ENCODE measurements at places on chromosomes 11 and 22. TPM values are rescaled to one million over a fixed set of nuclear protein-coding genes. Genes with fewer than 3 reads are reported as not detected.

DNA sequence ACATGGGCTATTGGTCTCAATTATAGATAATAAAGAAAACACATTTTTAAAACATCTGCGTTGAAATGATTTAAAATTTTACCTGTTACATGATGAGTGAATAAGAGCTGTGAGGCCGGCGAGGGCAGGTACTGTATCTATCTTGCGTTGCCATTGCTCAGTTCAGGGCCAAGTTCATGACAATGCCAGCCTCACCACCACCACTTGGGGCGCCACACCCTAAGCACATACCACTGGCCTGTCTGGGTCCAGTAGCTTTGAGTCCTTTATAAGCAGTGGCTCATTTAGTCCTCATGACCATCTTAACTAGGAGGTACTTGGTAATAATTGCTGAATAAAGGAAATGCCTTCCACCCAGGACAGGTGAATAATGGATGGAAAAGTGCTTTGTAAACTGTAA is 14.5 kb upstream of the MB start:
- no peak for DNase-seq

DNA sequence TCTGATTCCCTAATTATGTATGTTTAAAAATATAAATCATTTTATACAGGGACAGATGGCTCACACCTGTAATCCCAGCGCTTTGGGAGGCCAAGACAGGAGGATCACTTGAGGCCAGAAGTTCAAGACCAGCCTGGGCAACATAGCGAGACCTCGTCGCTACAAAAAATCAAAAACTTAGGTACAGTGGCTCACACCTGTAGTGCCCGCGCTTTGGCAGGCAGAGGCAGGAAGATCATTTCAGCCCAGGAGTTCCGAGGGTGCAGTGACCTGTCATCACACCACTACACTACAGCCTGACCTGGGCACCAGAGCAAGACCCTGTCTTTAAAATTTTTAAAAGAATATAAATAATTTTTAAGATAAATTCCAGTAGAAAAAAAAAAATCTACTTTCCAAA is 11.5 kb downstream of the RRAS2 start:
- no peak for DNase-seq

DNA sequence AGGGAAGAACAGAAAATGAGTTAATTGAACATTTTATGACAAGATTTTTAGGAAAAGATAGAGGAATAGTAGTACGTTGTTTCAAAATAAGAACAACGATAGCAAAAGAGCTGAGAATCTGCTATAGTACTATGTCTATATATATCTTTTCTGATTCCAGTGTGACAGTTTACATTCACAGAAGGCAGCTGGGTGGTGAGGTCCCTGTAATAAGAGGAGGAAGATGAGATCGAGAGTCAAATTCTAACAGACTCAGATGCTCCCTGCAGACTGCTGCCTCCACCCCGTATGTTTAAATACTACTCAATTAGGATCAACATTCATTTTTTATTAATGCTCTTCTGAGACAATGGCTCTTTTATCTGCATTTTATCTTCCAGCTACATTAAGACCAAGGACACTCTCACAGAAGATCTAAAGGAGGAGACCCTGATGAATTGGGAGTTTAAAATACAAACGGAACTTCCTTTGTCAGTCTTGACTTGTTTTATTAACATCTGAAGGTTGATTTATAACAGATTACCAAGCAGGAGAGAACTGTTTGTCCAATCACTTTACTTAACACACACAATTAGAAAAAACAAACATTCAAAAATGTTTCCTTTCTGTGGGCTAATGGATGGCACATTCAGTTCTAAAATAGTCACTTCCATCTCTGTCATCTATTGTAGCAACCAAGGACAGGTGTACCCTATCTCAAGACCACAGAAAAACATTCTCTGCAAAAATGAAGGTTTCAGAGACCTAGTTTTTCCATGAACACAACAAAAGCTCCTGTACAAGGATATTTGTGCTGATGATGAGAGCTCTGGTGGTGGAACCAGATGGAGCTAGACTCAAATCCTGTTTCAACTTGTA is 240.2 kb downstream of the CADM1 start:
- no peak for DNase-seq

Gene NXPE1
- total RNA-seq, result not detected

DNA sequence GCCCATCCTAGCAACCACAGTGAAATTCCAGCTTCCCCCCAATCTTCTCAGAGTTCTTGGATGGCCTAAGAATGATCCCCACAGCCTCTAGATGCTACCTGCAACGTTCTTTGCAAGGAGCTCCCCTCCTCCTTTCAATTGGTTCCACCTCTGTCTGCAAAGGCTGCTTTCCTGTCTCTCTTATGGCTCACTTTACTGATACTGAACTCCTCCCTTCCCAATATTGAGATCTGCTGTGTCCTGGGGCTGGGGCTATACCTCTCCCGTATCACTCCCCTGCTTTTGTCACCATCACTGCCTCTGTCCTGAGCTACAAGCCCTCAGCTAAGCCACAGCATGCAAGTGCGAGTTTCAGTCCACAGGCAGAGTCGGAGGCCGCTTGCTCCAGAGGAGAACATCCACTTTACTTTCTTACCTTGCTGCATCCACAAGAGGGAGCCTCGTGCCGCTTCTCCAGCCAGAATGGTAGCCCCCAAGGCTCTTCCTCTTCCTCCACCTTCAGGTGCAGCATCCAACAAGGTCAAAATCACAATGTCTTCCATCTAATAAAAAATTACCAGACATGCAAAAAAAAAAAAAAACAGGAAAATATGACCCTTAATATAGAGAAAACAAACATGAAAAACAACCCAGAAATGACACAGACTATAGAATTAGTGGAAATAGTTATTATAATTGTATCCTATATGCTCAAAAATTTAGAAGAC is 48.6 kb upstream of the TMEM45B start:
- DNase-seq, result no peak

- DNase-seq, result no peak
These were observed 500.5 kb downstream of the FAM181B start for GRCh38 chr11:82233201-82233600.

DNA sequence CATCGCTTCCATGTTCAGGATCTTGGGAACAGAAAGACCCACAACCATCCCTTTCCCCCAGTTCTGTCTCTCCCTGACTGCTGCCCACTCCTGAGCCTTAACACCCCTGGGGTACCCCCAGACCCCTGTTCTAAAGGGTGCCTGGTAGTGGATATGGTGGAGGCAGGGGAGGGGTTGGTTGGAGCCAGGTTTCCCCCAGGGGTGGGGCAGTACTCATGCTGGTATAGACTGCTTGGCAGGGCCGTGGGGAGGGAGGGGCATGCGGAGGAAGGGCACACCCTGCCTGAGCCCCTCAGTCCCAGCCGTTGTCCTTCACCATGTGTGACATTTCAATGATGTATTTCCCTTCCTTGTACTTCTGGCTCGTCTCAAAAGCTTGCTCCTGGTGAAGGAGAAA is 4.0 kb downstream of the YPEL4 start:
- no peak for DNase-seq

DNA sequence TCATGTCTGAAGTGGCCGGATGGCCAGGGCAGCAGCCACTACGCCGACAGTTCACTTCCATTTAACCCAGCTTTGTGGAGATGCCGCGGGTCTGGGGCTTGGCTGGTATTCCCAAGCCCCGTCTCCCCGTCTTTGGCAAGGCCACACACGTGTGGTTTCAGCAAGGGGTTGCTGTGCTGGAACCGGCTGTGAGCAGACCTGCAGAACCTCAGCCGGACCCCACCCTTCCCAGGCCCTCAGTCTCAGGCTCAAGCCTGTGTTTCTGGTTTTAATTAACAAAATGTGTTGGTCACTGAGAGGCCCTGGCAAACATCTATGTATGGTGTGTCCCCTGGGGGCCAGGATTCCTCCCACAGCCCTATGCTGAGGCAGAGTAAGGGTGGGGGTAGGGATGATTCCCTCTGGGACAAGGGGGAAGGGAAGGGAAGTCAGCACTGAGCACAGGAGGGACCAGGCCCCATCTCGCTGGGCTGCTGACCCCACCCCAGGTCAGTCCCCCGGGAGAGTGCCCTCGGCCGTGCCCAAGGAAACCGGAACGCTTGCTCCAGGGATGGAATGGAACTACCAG is 9.3 kb downstream of the OSBPL5 start:
- no peak for DNase-seq

GRCh38 chr11:132941024-132941646 is 591.2 kb downstream of the OPCML start:
- no peak for DNase-seq

Gene SOX6
- 7.9 TPM for total RNA-seq

- no peak for DNase-seq
These were observed 88.9 kb downstream of the RASSF10 start for GRCh38 chr11:13098063-13098462.

DNA sequence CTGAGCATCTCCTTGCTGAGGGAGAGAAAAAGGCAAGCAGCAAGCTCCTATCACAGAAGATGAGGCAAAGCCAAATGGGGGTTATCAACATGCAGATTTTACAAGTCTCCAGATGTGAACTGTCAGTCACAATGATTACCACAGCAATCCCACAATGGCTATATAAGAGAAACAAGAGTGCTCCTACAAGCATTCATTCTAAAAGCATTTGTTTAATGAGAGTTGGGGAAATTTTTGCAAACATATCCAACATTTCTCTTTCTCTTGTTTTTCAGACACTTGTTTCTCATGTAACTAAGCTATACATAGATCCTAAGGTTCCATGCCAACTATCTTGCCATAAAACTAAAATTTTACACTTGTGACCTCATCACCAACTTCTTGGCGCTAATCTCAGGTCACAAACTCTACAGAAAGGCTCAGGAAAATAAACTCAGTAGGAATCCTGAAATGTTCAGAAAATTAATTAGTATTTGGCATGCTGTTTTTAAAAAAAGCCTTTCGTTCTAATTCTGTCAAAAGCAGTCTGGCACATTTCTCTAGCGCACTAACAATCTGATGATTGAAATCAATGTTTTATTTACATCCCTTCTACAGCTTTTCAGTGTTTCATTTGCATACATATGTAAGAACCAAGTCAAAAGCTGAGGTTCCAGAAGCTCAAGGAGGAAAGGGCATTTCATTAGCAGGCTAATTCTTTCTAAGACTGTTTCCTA is 199.5 kb downstream of the TTC28 start:
- DNase-seq, result no peak

DNA sequence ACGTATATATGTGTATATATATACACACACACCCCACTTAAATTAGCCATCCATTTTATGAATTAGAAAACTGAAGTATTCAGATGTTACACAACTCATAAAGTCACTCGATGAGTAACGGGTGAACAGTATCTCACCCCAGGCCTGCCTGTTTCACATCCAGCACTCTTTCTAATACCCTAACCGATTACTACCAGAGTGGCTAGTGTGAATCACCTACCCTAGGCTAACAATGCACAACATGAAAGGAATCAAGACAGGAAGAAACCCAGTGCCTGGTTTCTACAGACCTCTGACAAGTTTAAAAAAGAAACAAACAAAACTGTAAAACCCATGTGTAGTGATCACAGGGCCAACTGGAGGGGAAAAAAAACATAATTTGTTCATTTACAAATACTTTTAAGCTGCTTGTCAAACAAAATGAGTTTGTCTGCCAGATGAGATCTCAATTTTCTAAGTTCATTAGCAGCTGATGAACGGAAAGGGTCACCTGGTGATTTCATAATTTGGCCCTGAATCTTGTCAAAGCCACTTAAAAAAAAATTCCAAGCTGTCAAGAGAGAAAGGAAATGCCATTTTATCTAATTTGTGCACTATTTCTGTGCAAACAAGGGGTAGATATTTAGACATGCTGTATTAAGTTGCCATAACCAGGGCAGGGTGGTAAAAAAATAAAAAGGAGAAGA is 134.8 kb downstream of the LARGE1 start:
- DNase-seq, result no peak

Gene TCF20
- 52.5 TPM for total RNA-seq

GRCh38 chr22:43289976-43290721 is 53.0 kb downstream of the SCUBE1 start:
- no peak for DNase-seq

Gene MCHR1
- not detected for total RNA-seq

- DNase-seq, result no peak
These were observed 102.2 kb downstream of the NAT10 start for GRCh38 chr11:34207487-34208180.

GRCh38 chr22:41532908-41533825 is 11.1 kb downstream of the POLR3H start:
- no peak for DNase-seq

DNA sequence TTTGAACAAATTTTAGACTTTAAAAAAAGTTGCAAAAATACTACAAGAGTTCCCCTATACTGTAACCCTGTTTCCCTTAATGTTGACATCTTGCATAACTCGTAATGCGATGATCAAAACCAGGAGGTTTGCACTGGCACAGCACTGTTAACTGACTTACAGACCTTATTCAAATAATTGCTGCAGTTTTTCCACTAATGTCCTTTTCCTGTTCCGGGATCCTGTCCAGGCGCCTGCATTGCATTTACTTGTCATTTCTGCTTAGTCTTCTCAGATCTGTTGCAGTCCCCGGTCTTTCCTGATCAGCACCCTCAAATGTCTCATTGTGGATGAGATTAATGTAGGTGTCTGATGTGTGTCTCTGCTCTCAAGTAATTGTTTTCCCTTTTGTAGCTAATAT is 32.0 kb downstream of the APLP2 start:
- no peak for DNase-seq
